NCI-H1436 treated with DMSO at 0.1 percent for 48 hours (cell line): ENCODE measurements at places on chromosomes 3 and 15.

DNA sequence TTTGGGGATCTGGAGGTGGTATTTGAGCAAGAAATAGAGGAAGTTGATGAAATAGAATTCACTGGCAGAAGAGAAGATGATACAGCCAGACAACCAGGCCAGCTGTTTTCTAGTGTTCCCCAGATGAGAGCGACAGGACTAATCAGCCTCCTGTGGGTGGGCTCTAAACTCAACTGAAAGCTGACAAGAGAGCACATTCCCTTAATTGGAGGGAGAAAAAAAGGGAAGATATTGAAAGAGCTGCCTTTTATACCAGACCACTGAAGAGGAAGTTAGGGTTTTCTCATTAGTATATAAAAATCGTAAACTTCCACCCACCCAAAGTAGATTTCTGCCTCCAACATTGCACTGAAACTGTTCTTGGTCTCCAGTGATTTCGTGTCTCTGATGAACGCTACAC lies 6.5 kb upstream of the TM4SF19 start:
- DNase-seq: no peak

GRCh38 chr15:44243829-44244228 lies 44.7 kb upstream of the GOLM2 start:
- no peak for DNase-seq

DNA sequence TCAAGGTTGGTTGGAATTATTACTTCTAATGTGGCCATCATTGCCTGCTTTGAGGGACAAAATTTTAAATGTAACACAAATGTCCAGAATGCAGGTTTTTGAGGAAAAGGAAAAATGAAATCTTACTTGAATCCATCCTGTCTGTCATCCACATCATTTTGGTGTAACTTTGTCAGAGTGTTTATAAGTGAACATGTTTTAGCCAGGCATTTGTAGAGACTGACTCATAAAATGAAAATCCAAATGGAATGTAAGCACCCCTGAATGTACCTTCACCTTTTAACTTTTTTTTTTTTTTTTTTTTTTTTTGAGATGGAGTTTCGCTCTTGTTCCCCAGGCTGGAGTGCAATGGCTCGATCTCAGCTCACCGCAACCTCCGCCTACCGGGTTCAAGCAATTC lies 141.8 kb upstream of the BNIP2 start:
- no peak for DNase-seq

GRCh38 chr3:127220497-127220896 lies 27.6 kb downstream of the PRR23E start:
- DNase-seq: no peak

DNA sequence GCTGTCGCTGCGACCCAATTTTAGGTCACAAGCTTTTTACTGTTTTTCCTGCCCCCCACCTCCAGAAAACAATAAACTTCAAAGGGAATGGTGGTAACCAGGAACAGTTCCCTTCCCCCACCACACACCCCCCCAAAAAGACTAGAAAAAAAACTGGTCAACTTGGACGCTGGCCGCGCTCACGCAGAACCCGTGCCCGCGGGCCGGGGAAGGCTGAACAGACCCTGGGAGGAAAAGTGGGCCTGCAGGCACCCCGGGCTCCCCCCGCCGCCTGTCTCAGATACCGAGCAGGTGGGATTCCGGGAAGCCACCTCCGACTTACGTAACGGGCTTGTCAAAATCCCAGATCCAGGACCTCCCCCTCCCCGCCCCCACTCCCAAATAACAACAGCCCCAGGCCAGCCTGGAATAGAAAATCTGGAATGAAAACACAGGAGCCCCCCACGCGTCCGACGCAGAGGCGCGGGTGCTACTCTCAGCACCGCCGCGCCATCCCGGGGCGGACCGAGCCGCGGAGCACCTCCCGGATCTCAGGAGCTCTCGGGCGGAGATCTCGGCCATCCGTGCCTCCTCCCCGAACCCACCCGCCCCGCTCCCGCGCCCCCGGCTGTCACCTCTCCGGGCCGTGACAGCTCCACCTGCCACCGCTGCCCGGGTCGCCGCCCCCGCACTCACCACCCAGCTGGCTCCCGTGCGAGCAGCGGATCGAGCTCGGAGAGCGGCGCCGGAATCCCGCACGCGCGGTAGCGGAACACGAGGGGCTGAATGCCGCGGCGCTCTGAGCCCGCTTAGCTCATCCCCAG lies 557 bp downstream of the DENND4A start:
- DNase-seq: no peak

DNA sequence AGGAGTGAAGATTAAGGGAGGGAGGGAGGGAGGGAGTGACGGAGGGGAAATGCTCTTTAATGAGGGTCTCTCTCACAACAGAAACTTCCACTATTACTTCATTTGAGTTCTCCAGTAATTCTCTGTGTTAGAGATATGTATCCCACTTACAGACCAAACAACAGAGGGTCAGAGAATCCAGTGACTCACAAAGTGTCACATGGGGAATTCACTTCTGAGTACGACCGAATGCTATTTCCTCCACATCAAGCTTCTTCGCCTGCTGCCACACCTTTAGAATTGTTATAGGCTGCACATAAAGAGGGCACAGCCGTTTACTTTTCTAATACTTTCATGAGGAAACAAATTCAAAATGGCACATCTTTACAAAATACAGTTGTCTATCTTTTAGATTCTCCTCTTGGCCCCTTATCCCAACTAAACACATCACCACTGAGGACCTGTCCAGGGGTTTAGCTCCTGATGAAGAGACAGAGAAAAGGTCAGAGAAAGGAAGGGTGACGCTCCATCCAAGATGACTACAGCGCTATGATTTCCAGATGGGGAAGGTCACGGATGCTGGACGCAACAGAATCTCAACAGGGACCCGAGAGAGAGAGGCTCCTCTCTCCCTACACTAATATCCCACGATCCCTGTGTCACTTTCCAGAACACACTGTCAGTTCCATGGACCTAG lies 119.0 kb downstream of the XXYLT1 start:
- DNase-seq: no peak

DNA sequence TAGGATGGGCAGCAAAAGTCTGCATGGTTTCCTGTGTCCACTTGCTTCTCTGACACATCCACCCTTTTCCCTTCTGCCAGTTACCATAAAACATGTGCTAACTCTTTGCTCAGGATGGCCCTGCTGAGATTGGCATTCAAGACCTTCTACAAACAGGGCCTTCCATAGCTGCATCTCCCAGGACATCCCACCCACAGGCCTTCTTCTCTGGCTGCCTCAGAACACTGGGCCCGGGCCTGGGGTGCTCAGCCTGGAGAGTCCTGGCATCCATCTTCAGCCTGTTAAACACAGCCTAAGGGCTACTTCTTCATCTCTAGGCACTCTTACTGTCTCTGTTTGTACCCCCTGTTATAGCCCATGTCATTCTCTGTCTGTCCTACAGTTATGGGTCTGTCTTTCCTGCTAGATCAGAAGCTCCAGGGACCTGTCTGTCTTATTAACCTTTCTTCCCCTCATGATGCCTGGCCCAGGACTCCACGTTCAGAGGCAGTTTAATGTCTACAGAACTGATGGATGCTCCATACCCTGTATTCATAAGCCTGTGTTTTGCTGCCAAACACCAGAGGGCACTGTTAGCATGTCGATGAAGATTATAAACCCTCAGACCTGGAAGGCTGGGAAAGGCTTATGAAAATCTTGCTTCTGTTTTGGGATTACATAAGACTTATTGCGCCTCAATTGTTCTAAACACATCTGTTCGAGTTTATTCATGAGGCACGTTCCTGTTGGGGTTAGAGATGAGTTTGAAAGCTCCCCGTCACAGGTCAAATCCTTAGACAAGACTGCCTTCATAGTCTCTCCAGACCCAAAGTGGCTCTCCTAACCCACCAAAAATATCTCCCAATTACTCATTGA lies 16.5 kb downstream of the SEMA3G start:
- DNase-seq: no peak

GRCh38 chr3:14822670-14823390 lies 4.1 kb downstream of the FGD5 start:
- DNase-seq: no peak

GRCh38 chr15:55526559-55527036 lies 18.6 kb upstream of the DNAAF4 start:
- no peak for DNase-seq

- no peak for DNase-seq
These were observed 90.0 kb downstream of the ANO10 start for GRCh38 chr3:43531835-43532234.

DNA sequence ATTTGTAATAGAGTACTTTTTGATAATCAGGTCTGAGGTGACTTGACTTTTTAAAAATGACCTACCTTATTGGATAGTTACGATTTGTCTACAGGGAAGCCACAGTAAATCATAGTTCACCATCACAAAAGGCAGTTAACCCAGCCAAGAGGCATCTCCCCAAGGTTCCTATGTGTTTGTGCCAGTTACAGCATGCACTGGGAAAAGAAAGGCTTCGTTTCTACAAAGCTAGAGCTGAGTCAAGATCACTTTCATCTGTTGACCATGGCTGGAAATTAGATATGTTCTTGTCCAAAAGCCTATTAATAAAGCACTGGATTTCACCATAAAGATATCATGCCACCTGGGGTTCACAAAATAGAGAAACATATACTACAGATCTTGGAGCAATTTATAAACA lies 139.9 kb downstream of the GREM1 start:
- no peak for DNase-seq

- no peak for DNase-seq
These were observed 217.5 kb downstream of the CHL1 start for GRCh38 chr3:414063-414462.

GRCh38 chr15:23387621-23388190 lies 33.2 kb downstream of the GOLGA8S start:
- no peak for DNase-seq

DNA sequence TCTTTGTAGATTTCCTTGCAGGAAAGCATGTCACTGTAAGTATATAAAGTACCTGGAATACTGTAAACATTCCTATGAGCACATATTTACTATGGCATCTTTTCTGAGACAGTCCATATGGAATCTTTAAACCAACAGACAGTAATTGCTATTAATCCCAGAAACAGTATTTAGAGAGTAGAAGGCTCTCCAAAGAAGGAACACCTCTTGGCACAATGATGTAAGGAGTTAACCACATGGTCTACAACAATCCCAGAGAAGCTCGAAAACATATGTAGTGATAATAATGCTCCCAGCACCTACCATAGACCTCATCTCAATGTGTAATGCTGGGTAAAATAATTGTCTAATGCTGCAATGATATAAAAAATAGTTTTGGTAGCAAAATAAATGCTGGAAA lies 95.8 kb upstream of the IL12A start:
- no peak for DNase-seq

DNA sequence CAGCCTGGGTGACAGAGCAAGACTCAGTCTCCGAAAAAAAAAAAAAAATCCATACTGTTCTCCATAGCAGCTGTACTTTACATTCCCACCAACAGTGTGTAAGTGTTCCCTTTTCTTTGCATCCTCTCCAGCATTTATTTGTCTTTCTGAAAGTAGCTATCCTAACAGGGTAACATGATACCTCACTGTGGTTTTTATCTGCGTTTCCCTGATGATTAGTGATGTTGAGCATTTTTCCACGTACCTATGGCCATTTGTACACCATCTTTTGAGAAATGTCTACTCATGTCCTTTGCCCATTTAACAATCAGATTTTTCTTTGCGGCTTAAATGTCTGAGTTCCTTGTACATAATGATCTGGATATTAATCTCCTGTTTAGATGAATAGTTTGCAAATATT lies 119.3 kb downstream of the RFX7 start:
- no peak for DNase-seq

- DNase-seq: no peak
These were observed 334.9 kb downstream of the NEK10 start for GRCh38 chr3:27034255-27034654.

DNA sequence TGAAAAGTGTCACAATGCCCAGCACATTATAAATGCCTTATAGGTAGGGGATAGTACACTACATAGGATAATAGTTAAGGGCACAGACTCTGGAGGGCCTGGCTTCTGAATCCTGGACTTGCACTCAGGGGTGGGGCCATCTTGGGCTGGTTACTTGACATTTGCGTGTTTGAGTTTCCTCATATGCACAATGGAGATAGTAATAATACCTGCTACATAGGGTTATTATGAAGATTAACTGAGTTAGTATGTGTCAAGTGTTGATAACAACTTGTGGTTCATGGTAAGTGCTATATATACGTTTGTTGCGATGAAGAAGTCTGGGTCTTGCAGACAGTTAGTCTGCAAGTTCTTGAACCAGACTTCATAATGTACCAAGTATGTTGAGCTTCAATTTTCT lies 37.0 kb downstream of the MITF start:
- no peak for DNase-seq

- DNase-seq: no peak
These were observed 481.2 kb downstream of the FOXP1 start for GRCh38 chr3:71102111-71102983.

DNA sequence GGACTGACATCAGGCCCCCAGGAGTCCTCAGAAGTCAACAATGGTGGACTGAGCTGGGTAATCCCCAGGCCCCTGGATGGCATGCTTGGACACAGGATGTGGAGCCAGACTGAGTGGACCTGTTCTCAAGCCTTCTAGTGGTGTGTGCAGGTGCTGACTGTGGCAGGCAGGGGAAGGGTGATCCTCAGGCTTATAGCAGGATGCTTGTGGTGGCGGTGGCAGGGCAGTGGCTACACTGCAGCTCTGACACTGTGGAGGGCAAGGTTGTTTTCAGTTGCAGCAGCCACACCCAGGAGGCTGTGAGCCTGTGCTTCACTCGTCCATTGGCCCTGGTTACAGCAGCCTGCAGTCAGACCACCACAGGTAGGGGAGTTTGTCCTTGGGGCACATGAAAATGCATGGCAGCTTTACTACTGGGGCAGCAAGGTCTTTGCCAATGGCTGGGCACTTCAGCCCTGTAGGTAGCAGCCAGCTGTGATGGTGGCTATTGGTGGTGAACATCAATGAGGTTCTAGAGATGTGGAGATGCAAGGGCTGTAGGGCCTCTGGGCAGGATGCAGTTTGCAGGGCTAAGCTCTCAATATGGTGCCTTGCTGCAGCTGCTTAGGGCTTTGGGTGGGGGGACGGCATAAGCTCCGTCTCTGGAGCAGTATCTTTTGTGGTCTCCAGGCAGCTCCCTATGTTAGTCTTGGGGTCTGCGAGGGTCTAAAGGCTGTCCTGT lies 17.5 kb upstream of the MYO5A start:
- no peak for DNase-seq

DNA sequence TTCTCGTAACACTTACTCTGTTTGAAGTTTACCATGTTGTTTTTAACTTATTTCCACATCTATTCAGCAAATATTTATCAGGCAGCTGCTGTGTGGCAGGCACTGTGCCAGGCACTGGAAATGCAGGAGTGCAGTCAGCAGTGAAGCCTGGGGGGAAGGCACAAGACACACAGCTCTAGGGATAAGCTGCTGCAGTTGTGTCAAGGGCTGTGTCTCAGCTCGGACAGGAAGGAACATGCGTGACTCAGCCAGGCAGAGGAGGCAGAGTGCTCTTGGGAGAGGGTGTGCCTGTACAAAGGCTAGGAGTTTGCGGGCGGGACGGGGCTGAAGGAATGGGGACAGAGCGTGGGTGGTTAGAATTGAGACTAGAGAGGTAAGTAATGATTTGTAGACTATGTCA lies 24.7 kb downstream of the LYSMD4 start:
- no peak for DNase-seq

- DNase-seq: no peak
These were observed 887.4 kb upstream of the EPHA6 start for GRCh38 chr3:95926904-95927501.
